GM23338 (cell line): ENCODE measurements at places on chromosomes 13 and 19. TPM values are rescaled to one million over a fixed set of nuclear protein-coding genes. Genes with fewer than 3 reads are reported as not detected.

Gene N4BP2L1
- 3.0 and 4.1 TPM in 2 replicates for total RNA-seq

Gene LAIR2
- total RNA-seq: not detected in 2 replicates

Gene ZNF587B
- 62.0 and 69.9 TPM in 2 replicates for total RNA-seq

Gene PSG1
- total RNA-seq: not detected in 2 replicates

Gene PGLYRP2
- not detected in 2 replicates for total RNA-seq

Gene SCGB2B2
- total RNA-seq: 0.28 TPM in 1 of 2 replicates, not detected in the other

Gene ZNF773
- total RNA-seq: 3.8 and 12.9 TPM in 2 replicates

Gene VSIG10L
- total RNA-seq: 8.5 and 10.4 TPM in 2 replicates

GRCh38 chr13:59880468-59880867 lies 283.3 kb downstream of the DIAPH3 start:
- H3K27me3 ChIP-seq: no peaks in the 10 kb centered on the region
- no peak overlapping the region for H3K27ac ChIP-seq
- H3K4me3 ChIP-seq: no peak overlapping the region
- H3K36me3 ChIP-seq: no peaks in the 10 kb centered on the region
- no peaks in the 10 kb centered on the region for H3K4me1 ChIP-seq

DNA sequence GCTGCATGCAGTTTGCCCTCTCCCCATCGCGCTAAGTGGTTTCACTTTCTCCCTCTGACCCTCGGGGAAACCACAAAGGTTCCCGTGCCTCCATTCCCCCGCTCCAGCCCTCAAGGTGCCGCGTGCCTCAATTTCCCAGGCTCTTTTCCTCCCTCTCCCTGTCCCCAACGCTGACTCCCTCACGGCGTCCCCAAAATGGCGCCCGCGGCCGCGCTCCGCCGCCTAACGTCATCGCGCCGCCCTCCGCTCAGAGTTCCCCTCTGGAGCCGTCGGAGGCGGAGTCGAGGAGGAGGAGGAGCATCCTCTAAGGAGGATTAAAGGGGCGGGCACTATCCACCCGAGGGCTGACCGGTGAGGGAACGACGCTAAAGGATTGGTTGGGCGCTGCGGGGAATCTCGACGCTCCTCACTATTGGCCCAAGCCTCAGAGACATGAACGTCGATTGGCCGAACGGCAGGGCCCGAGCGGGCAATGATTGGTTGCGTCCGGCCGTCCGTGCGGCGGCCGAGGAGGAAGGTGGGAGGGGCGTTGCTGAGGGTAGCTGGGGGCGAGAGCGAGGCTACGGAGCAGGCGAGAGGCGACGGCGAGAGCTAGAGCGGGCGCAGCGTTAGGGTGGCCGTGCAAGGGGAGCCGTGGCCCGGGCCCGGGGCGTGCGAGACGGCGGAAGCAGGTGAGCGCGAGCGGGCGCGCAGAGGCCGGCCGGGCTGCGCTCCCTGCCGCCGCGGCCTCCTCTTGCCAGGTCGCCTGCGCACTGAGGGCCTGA lies at the start of gene ZNF574:
Gene ZNF574, plus strand, starts transcription at position 551 of the 764 bp plus-strand sequence. CDS start 2,441 bp downstream, outside the sequence.
- H3K36me3 ChIP-seq: peaks cover 14% of the 10 kb centered on the region; the same call in 1 of the 2 replicates
- H3K4me1 ChIP-seq: peaks cover 15% of the 10 kb centered on the region
- peak; percentile 100 for DNase-seq
- H3K27ac ChIP-seq: peak within 1 kb of the TSS; percentile 98
- H3K27me3 ChIP-seq: no peaks in the 10 kb centered on the region
- peak within 1 kb of the TSS; percentile 98 for H3K4me3 ChIP-seq

DNA sequence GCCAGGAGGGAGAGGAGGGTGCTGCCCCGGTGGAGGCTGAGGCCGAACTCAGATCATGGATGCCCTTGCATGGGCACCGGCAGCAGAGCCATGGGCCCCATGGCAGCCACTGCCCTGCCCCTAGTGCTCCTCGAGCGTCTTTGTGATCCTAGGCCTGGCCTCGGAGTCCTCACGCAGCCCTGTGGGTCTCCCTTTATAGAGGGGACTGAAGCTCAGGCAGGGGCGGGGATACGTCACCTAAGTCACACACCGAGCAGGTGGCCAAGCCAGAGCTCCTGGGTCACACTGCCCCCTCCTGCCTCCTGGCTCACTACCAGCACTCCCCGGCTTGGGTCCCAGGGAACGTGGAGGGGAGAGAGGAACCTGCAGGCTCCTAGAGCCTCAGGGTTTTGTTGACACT lies 28.7 kb downstream of the DHX34 start:
- no peaks in the 10 kb centered on the region for H3K27me3 ChIP-seq
- H3K4me3 ChIP-seq: no peak overlapping the region
- no peak overlapping the region for H3K27ac ChIP-seq

- H3K4me1 ChIP-seq: no peaks in the 10 kb centered on the region
- H3K27ac ChIP-seq: no peak overlapping the region
- no peak overlapping the region for H3K4me3 ChIP-seq
- no peaks in the 10 kb centered on the region for H3K36me3 ChIP-seq
These were observed 270.0 kb downstream of the SLITRK6 start for GRCh38 chr13:85529218-85529594.

GRCh38 chr13:49457221-49457620 lies 13.1 kb downstream of the SETDB2 start:
- no peak for DNase-seq
- H3K4me1 ChIP-seq: no peaks in the 10 kb centered on the region
- H3K27ac ChIP-seq: no peak overlapping the region
- no peaks in the 10 kb centered on the region for H3K27me3 ChIP-seq
- H3K36me3 ChIP-seq: peaks cover 4% of the 10 kb centered on the region; the same call in 1 of the 2 replicates

DNA sequence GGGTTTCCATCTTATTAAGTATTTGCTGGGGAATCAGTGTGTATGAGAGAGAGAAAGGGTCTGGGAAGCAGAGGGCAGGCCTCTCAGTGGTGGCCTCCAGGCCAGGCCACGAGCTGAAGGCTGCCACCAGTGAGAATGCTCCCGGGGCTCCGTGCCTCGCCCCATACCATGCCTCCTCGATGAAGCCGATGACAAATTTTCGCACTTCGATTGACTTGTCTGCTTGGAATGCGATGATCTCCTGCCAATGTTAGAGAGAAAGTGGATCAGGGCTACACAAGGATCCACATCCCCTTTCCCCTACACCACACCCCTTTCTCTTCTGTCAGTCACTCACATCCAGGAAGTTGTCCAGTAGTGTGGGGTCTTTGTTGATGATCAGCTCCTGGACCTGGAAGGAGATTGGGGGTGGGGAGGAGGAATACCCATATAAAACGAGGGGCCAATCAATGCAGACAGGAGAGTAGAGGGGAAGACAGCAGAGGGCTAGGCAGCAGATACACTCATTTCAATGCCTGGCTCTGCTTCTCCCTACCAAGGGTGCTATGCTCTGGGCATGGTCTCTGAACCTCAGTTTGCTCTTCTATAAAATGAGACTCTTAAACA lies 10.7 kb downstream of the SYMPK start:
- no peaks in the 10 kb centered on the region for H3K27me3 ChIP-seq
- DNase-seq: no peak
- no peaks in the 10 kb centered on the region for H3K4me1 ChIP-seq
- H3K27ac ChIP-seq: no peak overlapping the region
- no peak overlapping the region for H3K4me3 ChIP-seq
- peaks cover 50% of the 10 kb centered on the region for H3K36me3 ChIP-seq

DNA sequence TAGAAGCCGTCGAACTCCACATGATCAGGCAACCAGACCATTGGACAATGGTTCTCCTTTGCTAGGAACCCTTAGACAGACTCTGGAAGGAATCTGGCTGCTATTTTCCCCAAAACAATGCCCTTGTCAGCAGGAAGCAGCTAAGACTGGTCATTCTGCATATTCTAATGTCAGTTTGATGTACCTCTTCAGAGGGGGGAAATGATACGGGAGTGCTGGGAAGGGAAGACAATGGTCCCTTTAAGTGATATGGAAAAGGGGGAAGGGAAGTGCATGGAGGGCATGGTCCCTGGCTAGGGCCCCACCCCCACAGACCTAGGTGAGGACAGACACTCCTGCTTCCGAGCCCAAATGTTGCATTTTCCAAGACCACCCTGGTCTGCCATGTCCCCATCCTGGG lies 389.0 kb upstream of the SLITRK6 start:
- no peak for DNase-seq
- H3K4me1 ChIP-seq: no peaks in the 10 kb centered on the region
- H3K27ac ChIP-seq: no peak overlapping the region
- no peak overlapping the region for H3K4me3 ChIP-seq
- H3K27me3 ChIP-seq: no peaks in the 10 kb centered on the region

GRCh38 chr13:104270731-104271130 lies 1204.5 kb upstream of the SLC10A2 start:
- no peaks in the 10 kb centered on the region for H3K36me3 ChIP-seq
- no peak for DNase-seq
- H3K27ac ChIP-seq: no peak overlapping the region
- H3K27me3 ChIP-seq: no peaks in the 10 kb centered on the region
- no peaks in the 10 kb centered on the region for H3K4me1 ChIP-seq
- no peak overlapping the region for H3K4me3 ChIP-seq

DNA sequence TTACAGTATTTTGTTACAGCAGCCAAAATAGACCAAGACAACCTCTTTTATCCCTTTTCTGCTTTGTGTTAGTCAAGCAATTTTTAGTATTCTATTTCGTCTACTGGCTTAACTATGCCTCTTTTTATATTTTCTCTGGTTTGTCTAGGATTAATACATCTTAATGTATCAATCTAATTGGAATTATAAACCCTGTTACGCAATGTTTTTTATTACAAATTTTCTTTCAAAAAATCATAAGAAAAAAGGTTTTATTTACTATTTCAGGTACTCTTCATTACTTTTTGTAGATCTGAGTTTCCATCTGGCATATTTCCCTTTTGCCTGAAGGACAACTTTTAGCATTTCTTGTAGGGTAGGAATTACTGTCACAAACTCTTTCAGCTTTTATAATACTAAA lies 275.3 kb downstream of the DIAPH3 start:
- no peak overlapping the region for H3K4me3 ChIP-seq
- no peaks in the 10 kb centered on the region for H3K27me3 ChIP-seq
- no peaks in the 10 kb centered on the region for H3K4me1 ChIP-seq
- no peaks in the 10 kb centered on the region for H3K36me3 ChIP-seq

DNA sequence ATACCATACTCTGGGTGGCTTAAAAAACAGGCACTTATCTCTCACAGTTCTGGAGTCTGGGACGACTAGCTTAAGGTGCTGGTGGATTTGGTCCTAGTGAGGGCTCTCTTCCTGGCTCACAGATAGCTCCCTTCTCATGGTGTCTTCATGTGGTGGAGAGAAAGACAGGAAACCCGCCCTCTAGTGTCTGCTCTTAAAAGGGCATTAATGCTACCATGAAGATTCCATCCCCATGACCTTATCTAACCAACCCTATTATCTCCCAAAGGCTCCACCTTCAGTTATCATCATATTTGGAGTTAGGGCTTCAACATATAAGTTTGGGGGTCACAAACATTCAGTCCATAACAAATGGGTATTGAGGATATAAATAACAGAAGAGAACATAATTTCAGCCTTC lies 139.4 kb downstream of the HS6ST3 start:
- no peaks in the 10 kb centered on the region for H3K4me1 ChIP-seq
- no peak overlapping the region for H3K4me3 ChIP-seq
- no peaks in the 10 kb centered on the region for H3K36me3 ChIP-seq
- DNase-seq: peak; percentile 72
- no peak overlapping the region for H3K27ac ChIP-seq

DNA sequence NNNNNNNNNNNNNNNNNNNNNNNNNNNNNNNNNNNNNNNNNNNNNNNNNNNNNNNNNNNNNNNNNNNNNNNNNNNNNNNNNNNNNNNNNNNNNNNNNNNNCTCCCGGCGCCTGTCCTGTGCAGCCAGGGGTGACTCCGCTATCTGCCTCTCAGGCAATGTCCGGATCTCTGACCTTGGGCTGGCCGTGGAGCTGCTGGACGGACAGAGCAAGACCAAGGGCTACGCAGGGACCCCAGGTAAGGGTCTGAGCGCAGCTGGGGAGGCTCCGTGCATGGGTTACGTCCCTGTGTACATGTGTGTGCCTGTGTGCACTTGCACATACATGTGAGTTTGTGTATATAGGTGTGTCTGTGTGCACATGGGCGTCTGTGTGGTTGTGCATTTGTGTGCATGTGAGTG lies 36.1 kb upstream of the TMEM255B start:
- no peak overlapping the region for H3K27ac ChIP-seq
- no peak for DNase-seq
- no peak overlapping the region for H3K4me3 ChIP-seq
- H3K4me1 ChIP-seq: 0 out of 2 replicates have a peak, but pooled peaks cover 4% of the 10 kb centered on the region

DNA sequence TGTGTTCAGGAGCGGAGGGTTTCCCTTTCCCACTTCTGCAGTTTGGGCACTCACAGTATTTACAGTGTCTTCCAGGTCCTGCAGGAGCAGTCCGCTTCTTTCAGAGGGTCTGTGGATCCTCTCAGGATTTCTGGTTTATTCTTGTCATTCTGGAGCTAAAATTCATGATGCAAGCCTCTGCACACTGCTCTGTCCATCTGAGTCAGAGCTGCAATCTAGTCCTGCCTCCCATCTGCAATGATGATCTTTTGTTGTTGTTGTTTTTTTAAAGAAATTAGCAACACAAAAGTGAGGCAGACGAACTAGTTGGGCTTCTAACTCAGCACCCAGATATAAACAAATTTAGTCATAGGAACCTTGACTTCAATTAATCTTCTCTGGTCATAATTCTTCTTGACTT lies 86.5 kb downstream of the DLEU7 start:
- peaks cover 8% of the 10 kb centered on the region for H3K4me1 ChIP-seq
- no peak for DNase-seq
- H3K36me3 ChIP-seq: 0 out of 2 replicates have a peak, but pooled peaks cover 3% of the 10 kb centered on the region
- H3K27ac ChIP-seq: no peak overlapping the region
- no peaks in the 10 kb centered on the region for H3K27me3 ChIP-seq

DNA sequence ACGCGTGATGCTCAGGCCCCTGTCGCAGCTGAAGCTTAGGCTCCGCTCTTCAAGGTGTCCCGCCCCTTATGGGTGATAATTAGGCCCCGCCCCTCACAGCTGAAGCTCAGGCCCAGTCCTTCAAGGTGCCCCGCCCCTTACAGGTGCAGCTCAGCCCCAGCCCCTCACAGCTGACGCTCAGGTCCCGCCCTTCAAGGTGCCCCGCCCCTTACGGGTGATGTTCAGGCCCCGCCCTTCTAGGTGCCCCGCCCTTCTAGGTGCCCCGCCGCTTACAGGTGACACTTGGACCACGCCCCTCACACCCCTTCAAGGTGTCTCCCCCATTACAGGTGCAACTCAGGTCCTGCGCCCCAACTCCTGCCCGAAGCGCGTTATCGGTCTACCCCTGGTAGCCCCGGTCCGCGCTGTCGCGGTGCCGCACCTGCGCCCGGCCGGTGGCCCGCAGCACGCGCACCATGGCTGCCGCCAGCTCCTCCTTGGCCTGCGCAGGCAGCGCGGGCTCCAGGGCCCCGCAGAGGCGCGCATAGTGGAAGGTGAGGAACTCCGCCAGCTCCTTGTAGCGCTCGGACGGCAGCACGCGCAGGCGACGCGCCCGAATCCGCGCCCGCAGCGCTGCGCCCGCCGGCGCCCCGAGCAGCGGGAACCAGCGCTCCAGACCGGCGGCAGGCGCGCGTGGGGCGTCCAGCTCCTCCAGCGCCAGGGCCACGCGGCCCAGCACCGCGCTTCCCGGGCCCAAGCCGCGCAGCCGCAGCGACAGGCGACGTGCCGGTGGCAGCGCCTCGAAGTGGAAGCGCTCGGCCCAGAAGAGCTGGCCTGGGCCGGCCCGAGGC lies 7.3 kb downstream of the RASAL3 start:
- no peak overlapping the region for H3K27ac ChIP-seq
- peak; percentile 99 for DNase-seq
- peaks cover 15% of the 10 kb centered on the region for H3K4me1 ChIP-seq
- H3K36me3 ChIP-seq: no peaks in the 10 kb centered on the region
- H3K27me3 ChIP-seq: peaks cover 81% of the 10 kb centered on the region
- H3K4me3 ChIP-seq: peak overlapping the region; percentile 68

GRCh38 chr13:94335761-94336526 lies 143.5 kb downstream of the DCT start:
- DNase-seq: no peak
- H3K27ac ChIP-seq: no peak overlapping the region
- H3K4me3 ChIP-seq: no peak overlapping the region
- no peaks in the 10 kb centered on the region for H3K27me3 ChIP-seq
- H3K36me3 ChIP-seq: no peaks in the 10 kb centered on the region
- H3K4me1 ChIP-seq: no peaks in the 10 kb centered on the region
